ENCODE measurements at places on chromosomes 1 and 21.

- no peak for DNase-seq
These were observed 5.8 kb downstream of the ANXA9 start for GRCh38 chr1:150987924-150988323.

DNA sequence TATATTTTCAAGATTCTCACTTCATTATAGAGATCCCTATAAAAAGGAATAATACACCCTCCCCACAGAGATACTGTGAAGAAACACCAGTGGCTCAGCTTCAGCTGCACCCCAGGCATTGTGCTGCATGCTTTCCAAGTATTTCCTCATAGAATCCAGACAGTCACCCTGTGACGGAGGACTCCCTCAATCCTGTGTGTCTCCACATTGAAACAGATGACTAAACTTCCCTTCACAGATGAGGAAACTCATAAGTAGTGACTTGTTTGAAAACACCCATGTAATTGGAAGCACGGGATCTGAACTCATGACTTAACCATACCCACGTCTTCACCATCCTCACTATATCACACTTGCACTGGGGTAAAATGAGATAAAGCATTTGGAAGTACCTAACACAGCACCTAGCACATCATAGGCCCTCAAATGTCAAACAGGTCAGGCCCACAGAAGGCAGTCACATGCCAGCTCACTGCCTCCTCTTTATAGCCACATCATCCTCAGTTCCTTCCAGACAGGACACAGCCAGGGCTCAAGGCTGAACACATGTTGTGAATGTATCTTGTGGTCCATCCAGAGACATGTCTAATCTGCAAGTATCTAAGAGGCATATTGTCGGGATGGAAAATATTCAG, 55.2 kb downstream of the GPR161 start:
- DNase-seq: no peak

DNA sequence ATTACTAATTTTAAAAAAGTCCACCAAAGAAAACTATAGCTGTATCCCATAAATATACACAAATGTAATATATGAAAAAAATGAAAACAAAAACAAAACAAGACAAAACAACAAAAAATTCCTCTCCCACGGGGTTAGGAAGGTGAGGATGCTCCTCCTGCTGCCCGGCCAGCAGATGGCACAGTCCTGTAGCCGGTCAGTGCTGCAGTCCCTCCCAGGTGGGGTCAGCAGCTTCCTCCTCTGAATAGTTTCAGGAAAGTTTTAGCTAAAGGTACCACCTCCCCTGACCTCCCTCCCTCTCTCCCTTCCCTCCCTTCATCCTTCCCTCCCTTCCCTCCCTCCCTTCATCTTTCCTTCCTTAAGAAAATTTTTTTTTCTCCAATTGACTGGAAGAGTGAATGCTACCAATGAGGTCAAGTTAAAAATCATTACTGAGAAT, 67.8 kb upstream of the BCL10 start:
- no peak for DNase-seq

GRCh38 chr1:33966346-33967141, 102.7 kb downstream of the HMGB4 start:
- no peak for DNase-seq

GRCh38 chr1:82934074-82934473, 1064.9 kb downstream of the TTLL7 start:
- DNase-seq: no peak

- DNase-seq: no peak
These were observed 29.3 kb downstream of the PRDX6 start for GRCh38 chr1:173506437-173506836.

DNA sequence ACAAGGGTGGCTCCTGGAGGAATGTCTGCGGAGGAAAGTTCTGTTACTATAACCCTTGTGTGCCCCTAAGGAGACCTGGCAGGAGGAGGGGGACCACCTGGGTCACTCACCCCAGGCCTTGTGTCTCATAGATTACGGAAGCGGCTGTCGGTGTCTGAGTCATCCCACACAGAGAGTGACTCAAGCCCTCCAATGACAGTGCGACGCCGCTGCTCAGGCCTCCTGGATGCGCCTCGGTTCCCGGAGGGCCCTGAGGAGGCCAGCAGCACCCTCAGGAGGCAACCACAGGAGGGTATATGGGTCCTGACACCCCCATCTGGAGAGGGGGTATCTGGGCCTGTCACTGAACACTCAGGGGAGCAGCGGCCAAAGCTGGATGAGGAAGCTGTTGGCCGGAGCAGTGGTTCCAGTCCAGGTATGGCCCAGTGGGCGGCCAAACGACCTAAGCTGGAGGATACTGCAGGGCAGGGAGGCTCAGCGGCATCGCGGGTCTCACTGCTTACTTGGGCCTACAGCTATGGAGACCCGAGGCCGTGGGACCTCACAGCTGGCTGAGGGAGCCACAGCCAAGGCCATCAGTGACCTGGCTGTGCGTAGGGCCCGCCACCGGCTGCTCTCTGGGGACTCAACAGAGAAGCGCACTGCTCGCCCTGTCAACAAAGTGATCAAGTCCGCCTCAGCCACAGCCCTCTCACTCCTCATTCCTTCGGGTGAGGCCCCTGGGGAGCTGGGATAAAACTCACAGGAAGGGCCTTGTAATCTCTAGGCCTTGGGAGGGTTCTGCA, 101.4 kb downstream of the PIK3R3 start:
- no peak for DNase-seq

- no peak for DNase-seq
These were observed 33.4 kb downstream of the ABCG1 start for GRCh38 chr21:42252325-42252654.

DNA sequence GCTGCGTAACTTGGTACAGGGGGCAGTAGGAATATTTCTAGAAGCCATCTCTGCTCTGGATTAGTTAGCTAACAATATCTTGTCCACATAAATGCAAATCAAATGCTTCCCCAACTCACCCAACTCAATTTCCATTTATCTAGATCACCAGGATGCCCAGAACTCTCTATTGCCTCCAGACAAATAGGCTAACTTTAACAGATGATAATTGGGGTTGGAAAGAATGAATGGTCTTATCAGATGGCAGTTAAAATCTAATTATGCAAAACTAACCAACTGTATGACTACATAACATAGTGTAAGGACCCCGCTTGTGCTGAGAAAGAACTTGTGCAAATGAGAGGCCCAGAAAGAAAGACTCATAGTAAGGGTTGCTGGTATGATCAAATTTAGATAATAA, 1024.8 kb downstream of the PLA2G4A start:
- no peak for DNase-seq

DNA sequence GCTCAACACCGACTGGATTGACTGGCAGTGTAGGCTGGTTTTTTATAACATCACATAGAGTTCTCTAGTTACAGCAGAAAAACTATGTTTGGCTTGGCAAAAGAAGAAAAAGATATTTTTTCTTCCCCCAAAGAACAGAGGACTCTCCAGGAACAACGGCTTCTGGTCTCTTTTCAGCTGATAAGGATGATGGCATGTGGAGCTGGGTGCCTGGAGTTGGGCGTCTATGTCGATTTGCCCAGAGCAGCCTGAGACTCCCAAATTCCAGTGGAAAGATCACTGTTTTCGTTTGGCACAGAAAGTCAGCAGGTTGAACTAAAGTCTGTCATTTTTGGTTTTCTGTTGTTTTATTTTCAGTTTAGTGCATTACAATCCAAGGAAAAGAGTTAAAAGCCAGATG, 91.1 kb downstream of the SMYD2 start:
- DNase-seq: no peak

- DNase-seq: no peak
These were observed 56.2 kb downstream of the EVA1C start for GRCh38 chr21:32468681-32469111.

- DNase-seq: no peak
These were observed 32.1 kb upstream of the FAM20B start for GRCh38 chr1:178993559-178993958.

GRCh38 chr1:54070171-54070837, 16.9 kb downstream of the TCEANC2 start:
- DNase-seq: peak; percentile 72

DNA sequence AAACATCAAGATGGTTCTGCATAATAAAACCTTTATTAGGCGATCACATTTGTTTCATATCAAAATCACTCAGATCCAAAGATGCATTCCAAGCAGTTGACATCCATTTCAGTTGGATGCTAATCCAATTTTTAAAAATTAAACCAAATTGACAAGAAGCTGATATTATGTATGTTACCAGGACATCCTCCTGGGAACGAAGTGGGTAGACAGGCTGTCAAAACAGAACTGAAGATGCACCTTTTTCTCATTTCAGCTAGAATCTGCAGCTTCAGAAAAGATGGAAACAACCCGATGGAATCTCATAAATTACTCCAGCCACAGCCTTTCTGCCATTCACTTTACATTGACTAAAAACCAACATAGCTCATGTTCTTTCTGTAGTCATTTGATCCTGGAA, 268.4 kb downstream of the PLPP3 start:
- no peak for DNase-seq

GRCh38 chr1:106360252-106360651, 696.2 kb upstream of the PRMT6 start:
- DNase-seq: peak; percentile 8
